ENCODE measurements at places on chromosomes 5 and 9.

DNA sequence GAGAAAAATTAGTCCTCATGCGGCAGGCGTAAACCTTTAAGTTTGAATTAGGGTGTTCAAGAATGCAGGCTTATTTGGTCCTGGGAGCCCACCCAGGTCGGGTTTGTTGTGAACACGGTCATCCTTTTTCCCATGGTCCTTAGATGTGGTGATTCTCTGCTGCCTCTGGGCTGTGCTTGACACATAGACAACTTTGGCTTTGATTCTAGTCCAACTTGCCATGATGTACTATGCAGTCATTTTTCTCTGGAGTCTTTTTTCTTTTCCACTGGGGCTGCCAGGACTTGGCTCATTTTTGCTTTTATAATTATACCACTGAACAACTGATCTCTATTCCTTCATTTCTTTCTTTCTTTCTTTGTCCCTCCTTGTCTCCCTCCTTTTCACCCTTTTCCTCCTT is 218.6 kb downstream of the SREK1 start:
- DNase-seq: no peak

GRCh38 chr5:61702784-61703183 is 370.7 kb downstream of the ZSWIM6 start:
- DNase-seq: no peak

- DNase-seq: peak; percentile 31
These were observed 98.7 kb downstream of the C5orf15 start for GRCh38 chr5:133869519-133870335.

DNA sequence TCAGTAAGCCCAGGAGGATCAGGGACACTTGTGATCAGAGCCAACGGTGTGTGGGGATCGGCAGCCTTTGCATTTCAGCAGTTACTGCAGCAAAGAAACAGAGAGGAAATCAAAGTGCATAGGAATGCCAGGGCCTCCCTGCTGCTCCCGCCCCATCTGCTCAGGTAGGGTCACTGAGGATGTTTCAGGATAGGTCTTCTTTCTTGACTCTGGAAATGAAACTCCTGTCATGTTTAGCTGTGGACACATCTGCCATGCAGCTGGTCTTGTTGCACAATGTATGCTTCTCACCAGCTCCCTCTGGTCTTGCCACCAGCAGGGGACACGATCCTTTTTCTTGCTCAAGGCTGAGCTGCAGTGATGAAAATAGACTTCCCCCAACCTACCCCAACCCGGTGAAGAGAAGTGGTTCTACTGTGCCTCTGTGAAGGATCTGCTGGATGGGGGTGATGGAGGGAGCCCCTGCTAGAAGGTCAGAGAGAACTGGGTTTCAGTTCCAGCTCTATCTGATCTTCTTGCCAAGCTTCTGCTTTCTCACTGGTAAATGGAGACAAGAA is 185.2 kb upstream of the KLF4 start:
- no peak for DNase-seq

All from anterior cingulate cortex (tissue), 58 donors.